ENCODE measurements at places on chromosomes 1 and 21.

GRCh38 chr1:209791920-209792319, 7.6 kb upstream of the C1orf74 start:
- no peak for DNase-seq

- no peak for DNase-seq
These were observed 2.4 kb downstream of the ATP8B2 start for GRCh38 chr1:154327466-154328317.

DNA sequence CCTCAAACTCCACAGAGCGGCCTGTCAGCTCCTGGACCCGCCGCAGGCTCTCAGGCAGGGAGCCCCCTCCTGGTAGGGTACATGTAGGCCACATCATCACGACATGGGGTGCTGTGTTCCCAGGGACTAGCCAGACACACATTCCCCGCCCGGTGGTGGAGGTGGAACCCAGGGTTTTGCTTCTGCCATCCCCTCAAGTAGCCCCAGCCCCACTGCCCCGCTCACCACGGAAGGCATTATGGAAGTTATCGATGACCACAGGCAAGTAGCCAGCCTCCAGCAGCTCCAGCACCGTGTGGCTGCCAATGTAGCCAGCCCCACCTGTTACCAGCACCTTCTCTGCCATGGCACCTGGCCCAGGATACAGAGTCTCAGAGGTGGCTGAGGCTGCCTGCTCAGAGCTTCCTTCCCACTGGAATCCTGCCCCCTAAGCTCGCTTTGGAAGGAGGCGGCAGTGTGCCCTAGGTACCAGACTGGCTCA, 1.9 kb downstream of the GALE start:
- no peak for DNase-seq

DNA sequence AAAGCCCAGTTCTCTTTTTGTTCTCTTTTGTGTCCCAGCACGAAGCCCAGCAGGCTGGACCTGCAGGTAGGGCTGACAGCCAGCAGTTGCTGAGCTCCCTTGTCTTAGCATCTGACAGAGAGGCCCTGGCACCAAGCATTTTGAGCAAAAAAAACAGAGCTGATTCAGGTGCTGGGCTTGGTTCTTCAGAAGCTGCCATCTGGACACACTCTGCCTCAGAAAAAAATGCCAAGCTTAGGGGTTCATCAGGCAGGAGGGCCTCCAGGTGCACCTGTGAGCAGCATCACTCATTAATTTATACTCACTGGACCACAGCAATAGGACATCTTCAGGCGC, 167.1 kb upstream of the PLD5 start:
- no peak for DNase-seq

DNA sequence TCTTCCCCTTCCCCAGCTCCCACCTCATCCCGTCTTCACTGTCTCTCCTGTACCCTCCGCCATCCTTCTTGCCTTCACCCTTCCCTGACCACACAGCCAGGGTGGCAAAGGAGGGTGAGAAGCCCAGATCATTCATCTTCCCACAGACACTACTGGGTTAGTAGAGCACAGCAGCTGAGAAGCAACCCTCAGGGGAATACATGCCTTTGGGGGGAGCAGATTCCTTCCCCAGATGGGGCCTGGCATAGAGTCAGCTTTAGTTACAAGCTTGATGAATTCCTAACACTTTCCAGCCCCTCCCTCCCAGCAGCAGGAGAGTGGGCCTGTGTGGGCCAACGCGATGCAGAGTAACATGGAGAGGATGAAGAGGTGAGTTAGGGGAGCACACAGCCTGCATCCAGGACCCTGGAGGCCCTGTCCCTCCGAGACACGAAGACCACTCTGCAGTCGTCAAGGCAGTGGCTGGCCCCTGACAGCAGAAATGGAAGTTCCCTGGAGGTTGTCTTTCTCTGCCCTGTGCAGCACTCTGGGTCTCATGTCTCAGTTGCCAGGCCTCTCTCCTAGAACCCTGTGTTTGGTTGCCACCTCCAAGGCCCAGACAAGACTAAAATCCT, 8.8 kb upstream of the BTG2 start:
- no peak for DNase-seq

- DNase-seq: no peak
These were observed 67.7 kb downstream of the ALG6 start for GRCh38 chr1:63435161-63435560.

DNA sequence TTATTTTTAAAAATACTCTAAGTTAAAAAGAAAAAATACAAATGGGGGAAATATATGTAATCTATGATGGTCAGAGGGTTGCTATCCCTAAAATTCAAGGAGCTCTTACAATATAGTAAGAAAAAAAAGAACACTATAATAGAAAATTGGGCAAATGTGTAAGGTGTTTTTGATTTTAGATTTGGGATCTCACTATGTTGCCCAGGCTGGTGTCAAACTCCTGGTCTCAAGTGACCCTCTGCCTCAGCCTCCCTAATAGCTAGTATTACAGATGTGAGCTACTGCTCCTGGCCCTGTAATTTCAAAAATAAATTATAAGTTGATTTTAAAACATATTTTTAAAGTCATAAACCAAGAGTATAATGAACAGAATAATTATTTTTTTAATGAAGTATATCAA, 45.9 kb downstream of the CDC42BPA start:
- no peak for DNase-seq

- DNase-seq: no peak
These were observed 141.8 kb downstream of the CTH start for GRCh38 chr1:70552662-70553566.

GRCh38 chr1:226548256-226549093, at the start of gene STUM:
TSS of gene STUM (plus strand) at chr1:226548764. CDS start at chr1:226548905, 141 bp downstream.
- no peak for DNase-seq

GRCh38 chr1:23198373-23198772, 18.9 kb downstream of the HTR1D start:
- no peak for DNase-seq

- DNase-seq: no peak
These were observed 105.8 kb downstream of the TBX19 start for GRCh38 chr1:168386492-168386891.

DNA sequence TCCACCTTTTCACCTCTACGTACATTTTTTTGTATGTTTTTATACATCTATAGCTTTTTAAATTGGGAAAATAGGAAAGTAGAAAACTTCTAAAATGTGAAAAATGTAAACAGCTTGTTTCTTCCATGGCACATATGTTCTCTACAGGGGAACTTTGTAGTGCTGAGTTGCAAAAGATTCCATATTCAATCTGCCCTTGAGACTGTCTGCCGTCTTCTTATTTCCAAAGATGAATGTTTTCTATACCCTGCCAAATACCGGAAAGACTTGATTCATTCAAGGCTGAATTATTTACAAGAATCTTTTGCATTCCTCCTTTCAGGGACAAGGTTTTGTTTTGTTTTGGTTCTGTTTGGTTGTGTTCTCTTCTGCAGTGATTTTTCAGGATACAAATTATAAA, 1334.5 kb upstream of the ADGRL4 start:
- DNase-seq: no peak

DNA sequence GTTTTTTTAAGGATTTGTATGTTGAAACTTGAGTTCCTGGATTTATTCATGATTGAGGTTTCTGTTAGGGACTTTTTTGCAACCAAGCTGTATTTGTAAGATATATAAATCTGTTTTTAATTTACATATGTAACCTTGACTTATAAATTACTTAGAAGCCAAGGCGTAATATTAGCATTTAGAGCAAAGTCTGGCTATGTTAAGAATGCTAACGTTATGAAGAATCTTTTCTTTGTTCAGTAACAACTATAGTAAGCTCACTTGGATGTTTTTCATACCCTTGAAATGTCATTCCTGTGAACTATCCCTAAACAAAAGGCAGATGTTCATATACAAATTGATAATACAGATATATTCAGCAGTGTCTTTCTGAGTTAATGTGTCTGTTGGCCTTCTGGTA, 155.3 kb downstream of the MAGI3 start:
- no peak for DNase-seq

GRCh38 chr1:17574516-17574915, 35.0 kb downstream of the ARHGEF10L start:
- no peak for DNase-seq

GRCh38 chr1:67956116-67956515, 94.3 kb downstream of the DIRAS3 start:
- no peak for DNase-seq

GRCh38 chr1:85411567-85412305, 53.2 kb downstream of the DDAH1 start:
- no peak for DNase-seq

DNA sequence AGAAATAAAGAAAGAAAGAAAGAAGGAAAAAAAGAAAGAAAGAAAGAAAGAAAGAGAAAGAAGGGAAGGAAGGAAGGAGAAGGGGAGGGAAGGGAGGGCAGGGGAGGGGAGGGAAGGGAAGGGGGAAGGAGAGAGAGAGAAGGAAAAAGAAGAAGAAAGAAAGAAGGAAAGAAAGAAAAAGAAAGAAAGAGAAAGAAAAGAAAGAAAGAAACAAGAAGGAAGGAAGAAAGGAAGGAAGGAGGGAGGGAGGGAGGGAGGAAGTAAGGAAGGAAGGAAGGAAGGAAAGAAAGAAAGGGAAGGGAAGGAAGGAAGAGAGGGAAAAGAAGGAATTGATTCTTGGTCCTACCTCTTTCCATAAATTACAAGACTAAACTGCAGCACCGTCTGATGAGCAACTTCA, 186.1 kb downstream of the URB2 start:
- no peak for DNase-seq

DNA sequence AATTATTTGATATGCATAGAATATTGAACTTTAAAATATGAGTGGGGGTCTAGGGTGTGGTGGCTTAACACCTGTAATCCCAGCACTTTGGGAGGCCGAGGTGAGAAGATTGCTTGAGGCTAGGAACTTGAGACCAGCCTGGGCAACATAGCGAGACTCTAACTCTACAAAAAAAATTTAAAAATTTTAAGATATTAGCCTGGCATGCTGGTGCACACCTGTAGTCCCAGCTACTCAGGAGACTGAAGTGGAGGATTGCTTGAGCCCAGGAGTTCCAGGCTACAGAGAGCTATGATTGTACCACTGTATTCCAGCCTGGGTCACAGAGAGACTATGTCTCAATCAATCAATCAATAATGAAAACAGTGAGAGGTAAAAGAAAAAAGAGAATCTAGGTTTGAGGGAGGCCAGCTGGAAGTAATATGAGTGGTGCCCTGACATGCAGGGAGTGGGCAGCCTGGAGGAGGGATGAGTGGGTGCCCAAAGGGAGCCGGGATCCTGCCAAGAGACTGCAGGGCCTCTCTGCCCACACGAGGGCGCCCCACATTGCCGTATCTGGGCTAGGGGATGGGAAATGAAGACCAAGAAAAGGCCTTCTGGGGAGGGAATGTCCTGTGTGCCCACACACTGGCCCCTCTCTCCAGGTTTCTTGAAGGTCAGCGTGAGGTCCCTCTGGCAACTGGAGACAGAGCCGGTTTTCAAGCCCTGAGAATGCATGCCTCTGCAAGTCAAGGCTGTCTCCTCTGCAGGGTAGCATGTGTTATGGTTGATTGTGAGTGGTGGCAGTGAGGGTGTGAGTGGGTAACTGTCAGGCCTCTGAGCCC, 93.9 kb upstream of the PPM1J start:
- no peak for DNase-seq
